ENCODE measurements at places on chromosomes 1 and 21.

- peak; percentile 71 for DNase-seq
These were observed 33.8 kb upstream of the CSF3R start for GRCh38 chr1:36516372-36517010.

DNA sequence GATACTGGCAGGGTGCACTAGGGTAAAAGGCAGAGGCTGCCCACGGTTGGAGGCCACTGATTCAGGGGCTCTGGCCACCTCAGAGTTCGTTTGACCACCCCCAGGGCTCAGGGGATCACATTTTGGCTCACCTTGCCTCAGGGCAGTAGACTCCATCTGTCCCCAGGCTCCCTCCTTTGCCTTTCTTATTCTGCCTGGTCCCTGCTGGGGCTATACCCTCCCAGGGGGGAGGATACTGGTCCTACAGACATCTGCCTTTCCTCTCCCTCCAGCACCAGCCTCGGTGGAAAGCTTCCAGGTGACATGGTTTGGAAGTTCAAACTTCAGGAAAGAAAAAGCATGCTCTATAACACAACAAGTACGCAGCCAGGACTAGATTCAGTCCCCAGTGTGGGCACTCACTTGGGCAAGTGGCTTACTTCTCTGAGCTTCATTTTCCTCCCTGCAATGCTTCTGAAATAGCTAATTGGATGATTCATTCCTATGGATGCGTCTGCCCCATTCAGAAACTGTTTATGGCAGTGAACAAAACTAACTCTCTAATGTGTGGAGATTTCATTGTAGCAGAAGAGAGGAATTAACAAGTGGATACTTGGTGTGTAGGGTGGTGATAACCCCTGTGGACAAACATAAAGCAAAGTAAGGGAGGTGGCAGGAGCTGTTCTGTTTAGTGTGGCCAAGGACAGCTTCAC is 154.8 kb downstream of the TRABD2B start:
- no peak for DNase-seq

- DNase-seq: no peak
These were observed 99.6 kb downstream of the DMRTB1 start for GRCh38 chr1:53558739-53559315.

DNA sequence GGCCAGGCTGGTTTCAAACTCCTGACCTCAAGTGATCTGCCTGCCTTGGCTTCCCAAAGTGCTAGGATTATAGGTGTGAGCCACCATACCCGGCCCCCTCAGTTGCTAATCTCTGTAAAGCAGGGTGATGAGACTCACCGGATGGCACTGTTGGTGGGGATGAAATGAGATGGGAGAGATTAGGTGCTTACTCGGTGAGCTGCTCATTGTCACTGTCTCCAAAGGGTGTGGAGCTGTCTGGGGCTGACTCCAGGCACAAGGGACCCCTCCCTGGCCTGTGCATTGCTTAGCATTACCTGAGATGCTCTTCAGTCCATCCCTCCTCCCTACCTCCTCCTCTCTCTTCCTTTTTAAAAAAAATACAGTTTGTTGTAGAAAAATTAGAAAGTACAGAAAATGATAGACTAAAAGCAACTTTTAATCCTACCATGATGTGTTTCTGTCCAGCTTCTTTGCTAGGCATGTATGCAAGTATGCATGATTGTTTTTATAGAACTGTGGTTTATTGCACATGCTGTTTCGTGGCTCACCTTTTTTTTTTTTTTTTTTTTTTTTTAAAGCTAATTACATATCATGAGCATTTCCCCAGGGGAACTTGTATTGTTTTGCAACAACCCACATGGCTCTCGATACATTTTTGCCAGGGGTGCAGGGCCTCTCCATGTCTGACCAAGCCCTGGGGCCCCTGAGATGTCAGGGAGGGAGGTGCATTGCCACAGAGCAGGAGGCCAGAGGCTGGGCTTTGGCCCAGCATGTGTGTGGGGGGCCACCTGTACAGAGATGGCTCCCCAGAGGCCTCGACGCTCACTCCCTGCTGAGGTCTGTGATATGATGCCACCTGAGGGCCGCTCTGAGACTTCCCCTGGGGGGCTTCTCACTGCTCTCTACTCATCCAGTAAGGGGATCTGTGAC is 55.4 kb downstream of the ARHGEF10L start:
- no peak for DNase-seq

DNA sequence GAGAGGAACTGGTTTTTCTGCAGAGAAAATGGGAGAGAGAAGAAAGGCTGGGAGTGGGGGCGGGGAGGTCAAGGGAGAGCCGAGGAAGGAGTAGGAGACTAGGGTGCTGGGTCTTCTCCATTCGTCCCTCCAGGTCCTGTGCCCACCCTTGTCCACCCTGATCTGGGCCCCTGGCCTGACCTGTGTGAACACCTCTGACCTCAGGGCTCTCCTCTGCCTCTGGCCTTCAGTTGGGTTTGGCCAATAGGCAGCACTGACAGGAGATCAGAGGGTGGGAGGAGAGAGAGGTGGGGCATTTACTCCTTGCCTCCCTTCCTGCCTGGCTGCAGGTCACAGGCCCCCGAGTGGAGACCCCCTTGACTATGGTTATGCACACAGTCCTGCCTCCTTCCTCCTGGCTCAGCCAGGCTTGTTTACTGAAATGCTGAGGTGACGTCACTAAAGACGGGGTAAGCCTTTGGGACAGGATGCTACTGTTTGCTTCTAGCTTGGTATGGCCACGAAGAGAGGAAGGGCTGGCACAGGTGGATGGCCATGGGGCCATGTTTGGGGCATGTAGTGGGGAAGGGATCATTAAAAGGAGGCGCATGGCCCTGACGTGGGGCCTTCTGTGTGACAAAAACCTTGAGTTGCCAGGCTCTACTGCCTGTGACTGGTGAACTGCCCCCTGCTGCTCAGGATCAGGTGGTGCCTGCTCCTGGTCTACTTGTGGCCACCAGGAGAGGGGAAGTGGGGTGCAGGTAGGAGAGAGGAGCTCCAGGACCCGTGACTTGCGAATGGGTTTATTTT is 248.7 kb upstream of the CSF3R start:
- no peak for DNase-seq

DNA sequence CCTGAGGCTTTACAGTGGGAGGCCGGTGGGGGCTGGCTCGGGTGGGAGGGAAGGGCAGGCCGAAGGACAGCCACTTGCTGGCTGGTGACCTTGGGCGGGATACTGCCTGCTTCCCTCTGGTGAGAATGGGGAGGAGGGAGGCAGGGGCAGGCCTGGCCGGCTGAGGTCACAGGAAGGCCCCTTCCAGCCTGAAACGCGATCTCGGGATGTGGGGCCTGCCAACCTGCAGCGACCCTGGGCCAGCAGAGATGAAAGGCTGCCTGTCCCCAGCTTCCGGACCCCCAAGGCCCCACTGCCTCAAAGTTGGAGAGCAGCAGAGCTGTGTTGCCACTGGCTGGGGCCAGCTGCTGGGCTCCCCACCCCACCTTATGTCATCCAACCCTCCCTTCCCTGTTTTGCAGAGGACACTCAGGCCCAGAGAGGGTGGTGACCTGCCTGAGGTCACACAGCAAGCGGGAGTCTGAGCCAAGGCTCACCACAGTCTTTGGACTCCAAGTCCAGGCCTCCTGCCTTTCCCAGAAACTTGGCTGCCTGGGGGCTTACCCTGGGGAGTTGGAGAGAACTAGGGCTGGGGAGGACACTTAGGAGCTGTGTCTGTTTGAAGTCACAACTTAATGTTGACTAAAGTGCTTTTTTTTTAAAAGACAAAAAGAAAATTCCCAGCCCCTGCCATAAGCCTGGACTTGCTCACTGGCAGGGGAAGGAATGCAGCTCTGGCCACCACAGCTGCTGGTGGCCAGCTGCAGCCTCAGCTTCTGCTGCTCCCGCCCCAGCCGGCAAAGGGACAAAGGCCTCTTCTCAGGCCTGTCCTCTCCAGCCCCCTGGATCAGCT is 14.8 kb upstream of the WASF2 start:
- peak; percentile 82 for DNase-seq

GRCh38 chr1:243495442-243496186 is 239.8 kb downstream of the SDCCAG8 start:
- no peak for DNase-seq

GRCh38 chr1:41427916-41428737 is 56.4 kb downstream of the EDN2 start:
- DNase-seq: no peak

- DNase-seq: no peak
These were observed 54.4 kb downstream of the LAMC2 start for GRCh38 chr1:183240526-183240825.

DNA sequence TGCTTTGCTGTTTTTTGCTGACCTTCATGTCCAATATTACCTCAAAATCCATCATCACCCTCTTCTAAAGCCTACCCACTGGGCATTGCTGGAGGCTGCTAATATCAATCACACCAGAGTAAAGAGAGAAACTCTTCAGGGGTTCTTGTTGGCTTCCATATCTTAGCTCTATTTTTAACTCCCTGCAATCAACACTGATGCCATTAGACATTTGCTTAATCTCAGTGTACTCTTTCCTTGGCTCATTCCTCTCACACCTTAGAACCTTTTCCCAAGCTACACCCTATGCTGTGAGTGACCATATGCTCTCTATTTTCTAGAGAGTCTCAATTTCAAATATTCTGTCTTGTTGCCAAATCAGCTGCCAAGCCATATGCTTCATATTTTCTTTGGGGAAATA is 40.6 kb upstream of the RABGAP1L start:
- DNase-seq: no peak

DNA sequence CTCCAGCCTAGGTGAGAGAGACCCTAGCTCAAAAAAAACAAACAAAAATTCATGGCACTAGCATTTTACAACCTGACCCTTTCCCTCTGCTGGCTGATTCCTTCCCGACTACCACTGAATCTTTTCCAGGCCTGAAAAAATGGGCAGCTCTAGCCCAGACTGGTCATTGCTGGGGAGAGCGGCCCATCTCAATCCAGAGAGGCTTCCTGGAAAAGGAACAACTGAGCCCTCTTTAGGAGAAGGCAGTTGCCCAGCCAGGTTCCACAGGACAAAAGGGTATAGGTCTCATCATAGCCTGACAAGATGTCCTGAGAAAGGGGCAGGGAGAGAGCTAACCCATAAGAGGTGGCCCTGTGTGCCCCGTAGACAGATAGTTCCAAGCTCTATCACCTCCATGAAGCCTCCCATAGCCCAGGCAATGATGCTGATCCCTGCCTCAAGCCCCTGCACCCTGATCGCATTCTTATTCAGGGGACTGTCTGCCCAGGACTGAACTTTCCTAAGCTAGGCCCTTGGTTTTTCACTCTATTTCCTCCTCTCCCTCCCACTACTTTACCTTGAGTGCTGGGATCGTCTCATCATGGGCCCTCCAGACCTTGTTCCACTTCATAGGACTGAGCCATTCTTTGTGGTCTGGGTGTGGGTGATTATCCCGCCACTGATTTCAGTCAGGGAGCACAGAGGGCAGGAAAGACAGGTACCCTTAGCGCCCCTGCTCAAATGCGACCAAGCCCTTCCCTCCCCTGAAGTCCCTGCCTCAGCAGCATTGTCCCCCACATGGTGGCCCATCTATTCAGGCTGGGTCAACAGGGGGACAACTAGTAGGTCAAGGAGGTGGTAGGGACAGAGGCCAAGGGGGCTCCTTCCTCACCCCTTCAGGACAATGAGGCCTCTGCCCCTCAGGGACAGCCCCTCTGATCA is 18.2 kb downstream of the RHBG start:
- DNase-seq: no peak

- DNase-seq: no peak
These were observed 974.6 kb downstream of the TTLL7 start for GRCh38 chr1:83024251-83024767.

DNA sequence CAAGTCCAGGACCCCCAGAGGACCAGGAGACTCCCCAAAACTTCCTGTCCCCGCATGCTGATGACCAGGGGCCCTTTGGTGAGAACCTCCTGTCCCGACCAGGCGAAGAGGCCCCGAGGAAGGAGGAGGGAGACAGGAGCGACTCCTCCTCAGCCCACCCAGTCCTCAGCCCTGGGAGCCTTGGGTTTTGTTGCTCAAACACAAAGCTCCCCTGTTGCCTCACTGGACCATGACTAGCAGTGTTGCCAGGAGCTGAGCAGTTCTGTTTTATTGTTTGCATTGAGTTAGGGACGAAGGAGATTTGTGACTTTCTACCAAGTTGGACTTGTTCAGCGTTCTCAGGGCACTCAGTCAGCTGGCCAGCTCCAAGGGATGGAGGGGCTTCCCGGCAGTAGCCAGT is 10.0 kb downstream of the UMODL1 start:
- peak; percentile 54 for DNase-seq

GRCh38 chr21:42653231-42654061 is at the start of gene PDE9A:
TSS of gene PDE9A (plus strand) at chr21:42653621. CDS start at chr21:42653815, 194 bp downstream.
- DNase-seq: no peak

DNA sequence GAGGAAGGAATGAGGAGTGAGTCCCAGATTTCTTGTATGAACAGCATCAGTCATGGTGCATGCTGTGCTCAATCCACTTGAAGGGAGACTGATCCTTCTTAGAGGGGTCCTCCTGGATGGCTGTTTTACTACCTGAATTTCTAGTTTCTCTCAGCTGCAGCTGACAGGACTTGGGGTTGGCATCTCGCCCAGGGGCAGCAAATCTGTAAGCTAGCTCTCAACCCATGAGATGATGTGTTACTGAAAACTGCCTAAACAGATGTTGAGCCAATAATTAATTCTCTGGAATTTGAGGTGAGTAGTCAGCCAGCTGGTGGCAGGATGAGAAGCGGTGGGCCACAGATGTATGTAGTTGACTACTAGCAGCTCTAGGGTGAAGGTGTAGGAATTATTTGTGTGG is 19.6 kb downstream of the BACH1 start:
- DNase-seq: no peak

DNA sequence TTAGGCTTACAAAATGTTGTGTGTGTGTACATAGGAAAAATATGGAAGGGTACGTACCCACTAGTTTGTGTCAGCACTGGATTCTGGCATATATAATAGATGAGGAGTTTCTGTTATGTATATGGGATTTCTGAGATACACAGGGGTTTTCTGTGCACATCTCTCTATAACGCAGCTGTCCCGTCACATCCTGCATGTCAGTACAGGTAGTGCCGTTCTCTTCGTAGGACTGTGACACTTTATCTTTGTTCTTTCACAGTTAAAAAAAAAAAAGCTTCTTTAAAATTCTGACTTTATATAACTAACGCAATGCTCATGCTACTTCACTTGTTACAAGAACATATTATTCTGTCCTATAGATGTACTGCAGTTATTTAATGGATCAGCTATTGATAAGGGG is 42.9 kb downstream of the ADARB1 start:
- DNase-seq: no peak

DNA sequence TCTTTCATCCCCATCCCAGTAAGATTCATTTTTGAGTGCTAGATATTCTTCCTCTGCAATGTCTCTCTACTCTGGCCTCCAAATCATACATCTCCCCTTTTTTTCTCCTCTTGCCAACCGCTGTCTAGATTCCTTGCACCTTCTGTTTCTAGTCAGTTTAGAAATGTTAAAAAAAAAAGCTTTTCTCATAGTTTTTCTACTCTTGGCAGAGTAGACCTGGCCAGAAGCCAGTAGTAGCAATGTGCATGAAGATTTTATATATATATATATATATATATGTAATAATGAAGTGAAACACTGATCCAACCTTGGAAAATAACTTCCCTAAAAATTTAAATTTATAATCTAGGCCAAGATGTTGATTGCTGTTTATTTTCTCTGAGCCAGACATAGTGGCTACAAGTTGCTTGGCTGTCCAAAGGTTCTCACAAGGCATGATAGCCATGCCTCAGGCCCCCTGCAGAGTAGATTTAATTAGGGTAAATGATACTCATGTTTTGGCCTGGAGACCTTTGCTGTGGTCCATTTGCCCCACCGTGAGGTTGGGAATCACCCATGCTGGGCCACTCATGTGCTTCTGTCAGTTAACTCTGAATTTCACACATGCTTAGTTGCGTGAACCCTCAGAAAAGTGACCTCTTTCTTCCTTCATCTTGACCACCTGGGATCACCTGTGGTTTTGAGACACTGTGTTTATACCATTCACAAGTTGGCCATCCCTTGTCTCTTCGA is 103.4 kb upstream of the KCNE2 start:
- no peak for DNase-seq
